Thyroid gland (tissue), 4 donors: ENCODE measurements at places on chromosomes 7 and 10.

DNA sequence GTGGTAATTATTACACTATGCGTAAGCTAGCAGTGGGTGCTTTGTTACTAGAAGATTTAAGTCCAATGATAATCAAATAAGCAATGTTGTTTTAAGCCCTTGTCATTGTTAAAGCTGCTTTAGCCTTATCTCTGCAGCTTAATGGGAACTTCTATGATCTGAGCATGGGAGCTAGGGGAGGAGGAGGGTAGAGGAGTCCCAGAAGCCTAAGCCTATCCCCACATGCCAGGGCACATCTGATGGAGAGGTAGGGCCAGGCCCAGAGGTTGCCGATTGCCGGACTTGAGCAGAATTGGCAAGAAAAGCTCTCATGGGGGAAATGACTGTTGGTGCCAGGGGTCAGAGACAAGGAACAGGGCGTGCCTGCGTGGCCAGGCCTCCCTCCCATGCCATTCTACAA is 13.4 kb downstream of the CUBN start:
- no peak for DNase-seq

DNA sequence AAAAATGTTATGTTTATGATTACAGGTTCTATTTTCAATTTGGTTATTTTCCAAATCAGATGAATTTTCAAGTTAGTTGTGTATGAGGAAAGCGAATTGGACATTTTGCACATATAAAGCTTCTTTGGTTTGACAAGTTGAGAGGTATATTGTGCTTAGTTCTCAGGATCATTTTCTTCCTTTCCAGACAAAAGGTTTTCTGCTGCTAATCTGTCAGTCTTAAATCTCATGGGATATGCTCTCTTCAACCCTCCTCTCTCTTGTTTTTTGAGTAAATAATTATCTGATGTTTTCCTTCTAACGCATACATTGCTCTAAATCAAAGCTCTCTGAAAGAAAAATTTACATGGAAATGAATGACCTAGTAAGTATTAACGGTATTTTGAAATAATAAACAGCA is 77.9 kb downstream of the PPP1R3A start:
- DNase-seq, result no peak

DNA sequence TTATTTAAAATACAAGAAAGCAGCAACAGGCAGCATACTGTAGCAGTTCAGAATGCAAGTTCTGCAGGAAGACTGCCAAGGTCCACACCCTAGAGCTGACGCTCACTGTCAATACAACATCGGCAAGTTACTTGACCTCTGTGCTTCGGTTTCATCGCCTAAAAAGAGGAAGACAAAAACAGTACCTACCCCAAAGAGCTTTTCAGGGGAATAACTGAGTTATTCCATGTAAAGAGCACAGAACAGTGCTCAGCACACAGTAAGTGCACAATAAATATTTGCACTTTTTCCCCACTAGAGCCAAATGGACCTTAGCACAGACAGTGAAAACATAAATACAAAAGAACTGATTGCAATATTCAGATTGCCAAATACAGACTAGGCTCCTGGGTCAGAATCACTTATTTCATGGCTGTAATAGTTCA is 88.6 kb downstream of the USP6NL start:
- DNase-seq, result no peak

- no peak for DNase-seq
Measured at GRCh38 chr10:86782701-86783418, 26.4 kb downstream of the BMPR1A start.

- no peak for DNase-seq
Measured at GRCh38 chr7:157775021-157775559, 438.3 kb downstream of the DNAJB6 start.

DNA sequence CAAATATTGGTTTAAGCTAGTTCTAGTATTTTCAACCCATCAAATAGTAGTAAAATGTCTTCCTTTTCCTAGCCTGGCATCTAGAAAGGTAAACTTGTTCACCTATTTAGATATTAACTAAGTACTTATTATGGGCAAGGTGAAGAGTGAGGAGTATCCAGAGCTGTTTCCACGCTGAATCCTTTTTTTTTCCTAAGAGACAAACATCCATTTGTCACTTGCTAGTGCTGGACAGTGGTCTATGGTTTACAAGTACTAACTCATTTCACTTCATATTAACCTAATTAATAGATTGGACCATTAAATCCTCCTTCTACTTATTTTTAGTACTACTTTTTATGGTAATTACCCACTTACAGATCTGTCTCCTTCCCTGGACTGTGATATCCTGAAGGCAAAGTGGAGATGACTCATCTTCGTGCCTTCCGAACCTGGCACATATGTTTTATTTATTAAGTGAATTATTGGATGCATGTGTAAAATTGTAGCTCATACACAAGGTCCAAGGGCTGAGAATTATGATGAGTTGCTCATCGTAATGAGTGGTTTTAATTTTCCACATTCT is 159.6 kb upstream of the IGFBP3 start:
- DNase-seq, result no peak

GRCh38 chr7:87188930-87189329 is 30.6 kb downstream of the TMEM243 start:
- DNase-seq, result no peak

DNA sequence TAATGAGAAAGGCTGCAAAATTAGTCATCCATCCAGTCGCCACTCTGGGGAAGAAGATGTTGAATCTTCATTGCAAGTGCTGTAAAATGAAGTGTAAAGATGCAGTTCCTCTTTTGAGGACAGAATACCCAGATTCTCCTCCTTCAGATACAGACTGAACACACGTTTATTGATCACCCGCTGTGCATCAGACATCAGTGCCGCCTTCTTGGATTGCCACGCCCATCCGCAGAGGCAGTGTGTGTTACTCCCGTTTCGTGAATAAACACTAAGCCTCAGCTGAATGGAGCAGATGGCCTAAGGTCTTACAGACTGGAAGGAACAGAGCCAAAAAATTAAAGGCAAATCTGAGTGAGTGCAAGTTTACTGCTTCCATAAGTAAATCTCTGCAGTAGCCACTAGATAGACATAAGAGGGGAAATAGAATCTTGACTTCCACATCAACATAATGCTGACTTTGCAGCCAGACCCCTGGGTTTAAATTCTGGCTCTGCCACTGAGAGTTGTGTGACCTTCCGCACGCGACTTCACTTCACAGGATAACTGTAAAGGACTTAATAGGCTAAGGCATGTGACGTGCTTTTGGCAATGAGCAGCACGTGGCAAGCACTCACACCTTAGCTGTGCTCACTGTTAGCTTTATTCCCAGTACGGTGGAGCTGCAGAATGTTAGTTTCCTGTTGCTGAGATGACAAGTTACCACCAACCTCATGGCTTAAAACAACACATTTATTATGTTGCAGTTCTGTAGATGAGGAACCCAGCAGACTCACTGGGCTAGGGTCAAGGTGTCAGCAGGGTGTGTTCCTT is 285.9 kb downstream of the CELF2 start:
- DNase-seq, result no peak

- no peak for DNase-seq
Measured at GRCh38 chr10:118924493-118924892, 105.0 kb upstream of the NANOS1 start.

GRCh38 chr10:63143987-63144386 is 10.9 kb downstream of the NRBF2 start:
- no peak for DNase-seq

DNA sequence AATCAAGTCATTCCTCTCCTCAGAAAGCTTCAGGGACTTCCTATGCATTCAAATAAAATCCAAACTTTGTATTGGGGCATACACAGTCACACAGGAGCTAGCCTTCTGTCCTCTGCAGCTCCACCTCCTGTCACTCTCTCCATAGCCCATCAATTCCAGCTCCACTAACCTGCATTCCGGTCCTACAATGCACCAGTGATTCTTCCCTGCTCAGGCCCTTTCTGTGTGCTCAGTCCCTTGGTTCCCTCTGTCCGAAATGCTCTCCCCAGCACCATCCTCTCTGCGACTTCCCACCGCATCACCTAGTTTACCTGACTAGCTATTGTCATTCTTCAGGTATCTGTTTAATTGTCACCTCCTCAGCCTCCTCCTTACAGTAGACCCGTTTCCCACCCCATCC is 26.4 kb upstream of the YAE1 start:
- no peak for DNase-seq
